ENCODE measurements at places on chromosomes 2 and 18. TPM values are rescaled to one million over a fixed set of nuclear protein-coding genes. Genes with fewer than 3 reads are reported as not detected.

The ERICH2 gene
- total RNA-seq: not detected

The MAPK4 gene
- not detected for total RNA-seq

The ERFE gene
- 0.37 TPM for total RNA-seq

The AFF3 gene
- total RNA-seq: 7.9 TPM

The DSG4 gene
- not detected for total RNA-seq

The MROH2A gene
- not detected for total RNA-seq

The TCF23 gene
- not detected for total RNA-seq

The LRRTM1 gene
- total RNA-seq: not detected

The EGR4 gene
- total RNA-seq: not detected

The OLA1 gene
- 71.6 TPM for total RNA-seq

DNA sequence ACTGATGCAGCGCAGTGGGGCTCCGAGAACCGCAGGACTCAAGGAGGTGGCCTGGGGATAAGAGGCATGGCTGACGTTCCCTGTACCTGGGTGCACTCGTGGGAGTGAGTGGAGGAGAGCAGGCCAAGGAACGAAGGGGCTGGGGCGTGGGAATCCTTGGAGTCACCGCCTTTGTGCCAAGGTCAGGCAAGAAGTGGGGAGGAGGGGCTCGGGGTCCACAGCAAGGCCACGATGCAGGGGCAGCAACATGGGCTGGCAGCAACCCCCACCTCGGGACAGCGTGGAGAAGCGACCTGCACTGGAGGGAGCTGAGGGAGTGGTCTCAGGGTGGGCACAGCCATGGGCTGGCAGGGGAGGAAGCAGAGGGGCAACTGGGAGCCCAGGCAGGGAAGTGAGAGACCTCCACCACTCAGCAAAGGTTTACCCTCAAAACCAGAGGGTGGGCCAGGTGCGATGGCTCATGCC lies 18.6 kb downstream of the ARID5A start:
- H3K27me3 ChIP-seq: no peaks in the 10 kb centered on the region
- DNase-seq: no peak
- no peak overlapping the region for H3K4me3 ChIP-seq
- H3K36me3 ChIP-seq: peaks cover 12% of the 10 kb centered on the region
- H3K4me1 ChIP-seq: peaks cover 25% of the 10 kb centered on the region
- no peak overlapping the region for H3K27ac ChIP-seq

DNA sequence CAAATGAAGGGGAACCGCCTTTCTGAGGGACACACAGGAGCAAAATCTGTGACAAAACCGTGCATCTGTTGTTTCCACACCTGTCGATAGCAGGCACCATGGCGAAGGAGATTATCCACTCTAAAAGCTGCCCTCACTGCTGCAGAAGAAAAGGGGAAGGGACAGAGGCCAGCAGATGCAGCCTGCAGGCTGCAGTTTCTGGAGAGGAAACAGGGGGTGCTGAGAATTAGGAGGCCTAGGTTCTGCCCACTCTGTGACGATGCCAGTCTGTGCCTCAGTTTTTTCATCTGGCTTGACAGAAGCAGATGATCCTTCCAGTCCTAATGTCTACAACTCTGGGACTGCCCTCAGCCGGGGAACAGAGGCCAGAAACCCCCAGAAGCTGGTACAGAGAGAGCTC lies 17.7 kb downstream of the PAX8 start:
- H3K4me3 ChIP-seq: no peak overlapping the region
- H3K4me1 ChIP-seq: peaks cover 31% of the 10 kb centered on the region
- peaks cover 17% of the 10 kb centered on the region for H3K27me3 ChIP-seq
- peaks cover 16% of the 10 kb centered on the region for H3K36me3 ChIP-seq
- H3K27ac ChIP-seq: no peak overlapping the region

- no peak for DNase-seq
- H3K4me3 ChIP-seq: no peak overlapping the region
- H3K4me1 ChIP-seq: no peaks in the 10 kb centered on the region
- H3K27ac ChIP-seq: no peak overlapping the region
- no peaks in the 10 kb centered on the region for H3K36me3 ChIP-seq
- no peaks in the 10 kb centered on the region for H3K27me3 ChIP-seq
These were observed 221.7 kb downstream of the GCA start for GRCh38 chr2:162565666-162566065.

GRCh38 chr18:34738175-34738894 lies 28.2 kb downstream of the DTNA start:
- no peak overlapping the region for H3K27ac ChIP-seq
- DNase-seq: no peak
- H3K4me1 ChIP-seq: no peaks in the 10 kb centered on the region
- no peak overlapping the region for H3K4me3 ChIP-seq

GRCh38 chr2:170842785-170843184 lies 26.1 kb downstream of the GAD1 start:
- H3K4me3 ChIP-seq: no peak overlapping the region
- H3K36me3 ChIP-seq: peaks cover 7% of the 10 kb centered on the region
- H3K27me3 ChIP-seq: peaks cover 9% of the 10 kb centered on the region
- peaks cover 24% of the 10 kb centered on the region for H3K4me1 ChIP-seq

DNA sequence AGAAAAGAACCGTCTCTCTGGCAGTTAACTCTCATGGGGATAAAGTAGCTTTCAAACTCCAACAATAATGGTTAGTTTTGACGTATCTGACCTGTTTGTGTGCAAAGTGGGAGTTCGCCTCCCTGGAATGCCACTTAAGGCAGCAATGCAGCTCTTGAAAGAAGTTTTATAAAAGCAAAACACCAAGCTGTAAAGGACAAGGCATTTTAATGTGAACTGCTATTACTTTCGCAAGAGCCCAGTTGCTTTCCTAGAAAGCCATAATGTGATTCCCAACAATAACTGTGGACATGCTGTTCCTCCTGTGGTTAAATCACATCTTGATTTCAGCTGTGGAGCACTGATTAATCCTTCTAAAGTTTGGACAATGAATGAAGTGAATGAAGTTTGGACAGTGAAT lies 303.7 kb downstream of the PTPRM start:
- no peak for DNase-seq
- H3K27ac ChIP-seq: no peak overlapping the region
- H3K4me3 ChIP-seq: no peak overlapping the region
- no peaks in the 10 kb centered on the region for H3K36me3 ChIP-seq

GRCh38 chr2:27704342-27704876 lies 40.7 kb downstream of the SLC4A1AP start:
- H3K4me1 ChIP-seq: peaks cover 15% of the 10 kb centered on the region
- DNase-seq: no peak
- no peak overlapping the region for H3K27ac ChIP-seq
- H3K4me3 ChIP-seq: no peak overlapping the region
- no peaks in the 10 kb centered on the region for H3K36me3 ChIP-seq
- H3K27me3 ChIP-seq: no peaks in the 10 kb centered on the region

GRCh38 chr2:108541451-108541850 lies 7.2 kb downstream of the LIMS1 start:
- H3K4me3 ChIP-seq: no peak overlapping the region
- H3K27me3 ChIP-seq: no peaks in the 10 kb centered on the region
- H3K36me3 ChIP-seq: peaks cover 13% of the 10 kb centered on the region
- DNase-seq: no peak
- no peak overlapping the region for H3K27ac ChIP-seq

DNA sequence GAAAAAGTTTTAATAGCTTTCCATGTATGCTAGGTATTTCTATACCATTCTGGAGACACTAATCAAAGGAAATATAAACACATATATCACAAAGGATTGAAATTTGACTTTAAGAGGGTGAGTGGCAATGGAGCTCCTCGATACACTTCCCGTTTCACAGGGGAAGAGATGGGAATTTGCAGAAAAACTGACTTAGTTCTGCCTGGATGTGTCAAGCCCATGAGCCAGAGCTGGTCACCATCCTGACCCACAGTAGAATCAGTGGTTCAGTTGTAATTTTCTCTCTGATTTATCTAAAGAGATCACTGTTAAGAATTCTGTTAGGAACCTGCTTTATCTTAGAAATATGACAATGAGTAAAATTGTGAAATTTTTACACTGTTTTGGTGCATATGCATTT lies 34.2 kb downstream of the PLCL1 start:
- no peak for DNase-seq
- no peaks in the 10 kb centered on the region for H3K36me3 ChIP-seq
- H3K4me3 ChIP-seq: peak overlapping the region; percentile 63
- H3K4me1 ChIP-seq: peaks cover 23% of the 10 kb centered on the region
- peak overlapping the region; percentile 62 for H3K27ac ChIP-seq
- peaks cover 4% of the 10 kb centered on the region for H3K27me3 ChIP-seq

DNA sequence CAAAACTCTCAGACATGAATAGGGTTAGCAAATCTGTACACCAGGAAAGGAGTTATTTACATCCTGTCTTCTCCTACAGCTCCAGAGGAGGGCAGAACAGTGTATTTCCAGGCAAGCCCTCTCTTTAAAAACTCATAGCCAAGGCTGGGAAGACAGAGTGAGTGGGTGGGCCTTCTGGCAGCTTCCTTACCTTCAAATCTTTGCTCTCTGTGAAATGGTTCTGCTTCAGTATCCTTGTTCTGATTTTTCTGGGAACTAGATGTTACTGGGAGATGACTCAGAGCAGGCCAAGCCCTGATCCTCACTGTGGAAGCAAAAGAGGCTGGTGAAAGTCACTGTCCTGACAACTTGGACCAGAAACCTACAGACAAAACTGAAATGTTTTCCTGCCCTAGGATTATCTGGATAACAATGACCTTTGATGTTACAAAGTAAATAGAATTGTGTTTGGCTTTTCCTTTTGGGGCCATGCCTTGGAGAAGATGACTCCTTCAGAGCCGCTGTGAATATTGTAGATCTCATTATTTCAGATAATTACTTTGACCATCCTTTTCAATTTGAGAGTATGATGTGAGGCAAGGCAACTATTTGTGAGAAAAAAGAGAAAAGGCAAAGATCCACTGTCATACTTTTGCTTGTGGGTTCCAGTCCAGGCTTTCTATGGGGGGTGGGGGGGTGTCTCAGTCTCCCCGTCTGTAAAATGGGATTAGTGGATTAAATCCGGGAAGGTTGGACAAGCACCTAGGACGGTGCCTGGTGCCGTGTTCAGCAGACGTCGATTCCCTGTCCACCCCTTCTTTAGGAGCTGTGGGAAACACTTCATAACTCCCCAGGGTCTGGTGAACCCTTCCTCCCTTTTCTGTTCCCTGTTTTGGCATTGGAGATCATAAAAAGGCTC lies 644 bp upstream of the QPCT start:
- peaks cover 65% of the 10 kb centered on the region for H3K27me3 ChIP-seq
- no peaks in the 10 kb centered on the region for H3K36me3 ChIP-seq
- peak overlapping the region; percentile 66 for H3K4me3 ChIP-seq
- DNase-seq: no peak
- H3K27ac ChIP-seq: no peak overlapping the region

- no peaks in the 10 kb centered on the region for H3K36me3 ChIP-seq
- DNase-seq: no peak
- no peak overlapping the region for H3K27ac ChIP-seq
- H3K4me1 ChIP-seq: peaks cover 5% of the 10 kb centered on the region
These were observed 173.9 kb upstream of the CXCR4 start for GRCh38 chr2:136291871-136292270.

GRCh38 chr2:239762655-239763269 lies 262.4 kb downstream of the NDUFA10 start:
- DNase-seq: no peak
- H3K4me1 ChIP-seq: no peaks in the 10 kb centered on the region
- no peak overlapping the region for H3K4me3 ChIP-seq
- H3K27me3 ChIP-seq: no peaks in the 10 kb centered on the region
- no peaks in the 10 kb centered on the region for H3K36me3 ChIP-seq

GRCh38 chr2:105518897-105519296 lies 120.0 kb upstream of the FHL2 start:
- no peak for DNase-seq
- no peaks in the 10 kb centered on the region for H3K4me1 ChIP-seq
- H3K4me3 ChIP-seq: no peak overlapping the region
- no peaks in the 10 kb centered on the region for H3K36me3 ChIP-seq
- peaks cover 7% of the 10 kb centered on the region for H3K27me3 ChIP-seq

- H3K4me1 ChIP-seq: no peaks in the 10 kb centered on the region
- no peak for DNase-seq
- H3K27ac ChIP-seq: no peak overlapping the region
- H3K27me3 ChIP-seq: peaks cover 18% of the 10 kb centered on the region
These were observed 185.3 kb upstream of the SIX2 start for GRCh38 chr2:45194596-45194995.

DNA sequence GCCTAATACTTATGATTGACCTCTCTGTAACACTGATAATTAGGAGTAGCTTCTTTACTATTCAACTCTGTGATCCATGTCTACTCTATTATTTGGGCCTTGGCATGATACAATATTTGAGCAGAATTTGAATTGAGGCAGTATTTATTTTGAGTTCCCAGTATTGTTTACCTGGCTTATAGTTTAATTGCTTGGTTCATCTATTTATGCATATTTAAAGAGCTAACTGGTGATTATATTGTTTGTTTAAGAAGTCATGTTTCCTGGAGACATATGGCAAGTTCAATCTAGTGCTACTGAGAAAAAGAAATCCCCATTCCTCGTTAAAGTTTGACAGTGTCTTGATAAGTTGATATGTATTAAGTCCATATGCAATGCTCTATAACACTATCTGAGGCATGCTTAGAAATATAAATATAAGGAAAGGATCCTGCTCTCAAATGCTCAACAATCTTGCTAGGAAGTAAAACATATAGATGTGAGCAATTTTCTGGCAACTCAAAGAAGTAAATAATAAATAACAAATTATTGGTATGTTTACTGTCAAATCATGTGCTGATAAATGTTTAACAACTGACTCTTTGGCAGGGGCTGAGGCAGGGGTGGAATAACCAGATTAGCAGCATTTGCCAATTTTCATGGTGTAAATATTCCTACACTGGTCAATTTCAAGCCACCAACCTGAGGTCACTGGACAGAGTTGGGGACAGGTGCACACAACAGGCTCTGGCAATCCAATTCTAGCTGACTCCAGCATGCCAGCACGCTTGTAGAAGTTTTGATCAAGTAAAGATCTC lies 430.2 kb upstream of the PIK3C3 start:
- H3K27ac ChIP-seq: no peak overlapping the region
- H3K4me1 ChIP-seq: no peaks in the 10 kb centered on the region

- H3K4me1 ChIP-seq: peaks cover 35% of the 10 kb centered on the region
- peaks cover 6% of the 10 kb centered on the region for H3K36me3 ChIP-seq
- H3K27ac ChIP-seq: no peak overlapping the region
These were observed 38.2 kb downstream of the ACVR1 start for GRCh38 chr2:157837851-157838441.

- H3K27me3 ChIP-seq: no peaks in the 10 kb centered on the region
- no peaks in the 10 kb centered on the region for H3K4me1 ChIP-seq
- H3K4me3 ChIP-seq: no peak overlapping the region
- H3K27ac ChIP-seq: no peak overlapping the region
These were observed 41.2 kb upstream of the TEX51 start for GRCh38 chr2:126857502-126857901.

DNA sequence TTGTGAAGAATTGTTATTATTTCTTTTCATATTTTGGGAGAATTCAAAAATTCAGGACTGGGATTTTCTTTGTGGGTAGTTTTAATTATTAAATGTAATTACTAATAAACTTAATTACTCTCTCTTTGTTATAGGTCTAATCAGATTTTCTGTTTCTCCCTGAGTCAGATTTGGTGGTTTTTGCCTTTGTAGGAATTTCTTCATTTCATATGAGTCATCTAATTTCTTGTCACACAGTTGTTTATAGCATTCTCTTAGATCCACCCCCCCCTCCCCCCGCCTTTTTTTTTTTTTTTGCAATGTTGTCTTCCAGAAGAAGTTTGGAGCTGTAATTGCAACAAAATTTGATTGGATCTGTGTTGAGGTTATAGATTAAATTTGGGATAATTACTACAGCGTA lies 26.0 kb upstream of the GALR1 start:
- no peaks in the 10 kb centered on the region for H3K36me3 ChIP-seq
- H3K4me3 ChIP-seq: no peak overlapping the region
- no peak overlapping the region for H3K27ac ChIP-seq
- peaks cover 20% of the 10 kb centered on the region for H3K27me3 ChIP-seq

GRCh38 chr2:161041356-161041755 lies 118.9 kb upstream of the TANK start:
- no peaks in the 10 kb centered on the region for H3K4me1 ChIP-seq
- peaks cover 35% of the 10 kb centered on the region for H3K27me3 ChIP-seq
- H3K27ac ChIP-seq: no peak overlapping the region
- H3K36me3 ChIP-seq: no peaks in the 10 kb centered on the region
- no peak for DNase-seq
